Stimulated activated CD8-positive, alpha-beta memory T cell treated with anti-CD3 and anti-CD28 coated beads, Interleukin-12 subunit alpha, Interleukin-12 subunit beta, amount 100 ng/mL, for 4 hours (primary cell): ENCODE measurements at places on chromosomes 7 and 10.

GRCh38 chr7:66847879-66848790, 72.9 kb upstream of the TMEM248 start:
- DNase-seq, result no peak

DNA sequence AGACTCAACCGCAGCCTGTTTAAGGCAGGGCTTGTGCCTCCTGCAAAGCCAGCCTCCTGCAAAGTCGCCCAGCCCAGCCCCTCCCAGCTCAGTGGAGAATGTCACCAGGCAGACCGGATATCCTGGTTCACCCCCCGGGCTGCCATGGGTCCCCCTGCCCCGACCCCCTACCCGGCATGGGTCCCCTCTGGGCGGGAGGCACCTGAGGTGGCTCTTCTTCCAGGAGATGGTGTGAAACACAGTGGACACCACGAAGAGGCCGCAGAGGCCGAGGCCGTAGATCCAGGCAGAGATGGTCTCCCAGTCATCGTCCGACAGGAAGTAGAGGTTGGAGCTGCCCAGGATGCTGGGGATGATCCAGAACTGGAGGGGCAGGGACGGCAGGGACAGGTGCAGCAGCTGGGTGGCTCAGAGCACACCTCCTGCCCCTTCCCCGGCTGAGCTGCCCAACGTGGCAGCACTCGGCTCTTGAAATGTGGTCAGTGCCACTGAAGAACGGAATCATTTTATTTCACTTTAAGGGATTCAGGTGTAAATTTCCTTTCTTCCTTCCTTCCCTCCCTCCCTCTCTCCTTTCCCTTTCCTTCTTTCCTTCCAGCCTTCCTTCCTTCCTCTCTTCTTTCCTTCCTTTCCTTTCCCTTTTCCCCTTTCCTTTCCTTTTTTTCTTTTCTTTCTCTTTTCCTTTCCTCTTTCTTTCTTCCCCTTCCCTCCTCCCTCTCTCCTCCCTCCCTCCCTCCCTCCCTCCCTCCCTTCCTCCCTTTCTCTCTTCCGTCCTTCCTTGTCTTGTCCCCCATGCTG, 36.7 kb upstream of the RADIL start:
- DNase-seq, result no peak

- DNase-seq, result no peak
These were observed 28.9 kb downstream of the SKIDA1 start for GRCh38 chr10:21496343-21497176.

- DNase-seq, result no peak
These were observed 53.0 kb upstream of the BAMBI start for GRCh38 chr10:28624351-28624750.

DNA sequence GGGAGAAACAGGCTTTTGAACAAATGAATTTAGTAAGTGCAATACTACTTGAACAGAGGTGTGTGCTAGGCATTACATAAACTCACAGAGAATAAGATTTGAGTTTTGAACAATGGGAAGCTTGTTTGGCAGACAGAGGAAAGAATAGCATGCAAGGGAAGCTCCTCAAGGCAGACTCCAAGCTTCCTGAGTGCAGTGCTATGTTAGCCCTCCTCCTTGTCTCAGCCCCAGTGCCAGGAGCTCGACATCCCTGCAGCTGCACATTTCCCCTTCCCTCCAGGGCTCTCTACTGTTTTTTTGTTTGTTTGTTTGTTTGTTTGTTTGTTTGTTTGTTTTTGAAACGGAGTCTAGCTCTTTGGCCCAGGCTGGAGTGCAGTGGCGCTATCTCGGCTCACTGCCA, 237.5 kb downstream of the IPMK start:
- DNase-seq, result no peak

DNA sequence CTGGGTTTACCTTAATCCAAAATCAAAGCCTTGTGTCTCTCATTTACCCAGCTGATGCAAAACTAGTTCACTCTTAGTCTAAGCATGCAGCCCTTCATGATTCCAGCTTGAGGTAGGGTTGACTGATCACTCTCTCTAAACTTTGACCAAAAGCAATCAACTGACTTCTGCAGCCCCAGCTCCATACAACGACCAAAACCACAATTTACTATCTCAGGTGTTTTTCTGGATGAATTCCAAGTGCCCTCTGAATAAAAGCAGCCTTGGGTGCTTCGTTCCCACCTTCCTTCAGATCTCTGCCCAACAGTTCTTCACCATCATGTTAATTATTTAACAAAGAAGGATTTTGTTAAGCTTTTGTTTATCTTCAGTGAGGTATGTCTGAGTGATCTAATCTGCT, 62.6 kb downstream of the CCDC6 start:
- no peak for DNase-seq
